ENCODE measurements at places on chromosomes 11 and 22.

DNA sequence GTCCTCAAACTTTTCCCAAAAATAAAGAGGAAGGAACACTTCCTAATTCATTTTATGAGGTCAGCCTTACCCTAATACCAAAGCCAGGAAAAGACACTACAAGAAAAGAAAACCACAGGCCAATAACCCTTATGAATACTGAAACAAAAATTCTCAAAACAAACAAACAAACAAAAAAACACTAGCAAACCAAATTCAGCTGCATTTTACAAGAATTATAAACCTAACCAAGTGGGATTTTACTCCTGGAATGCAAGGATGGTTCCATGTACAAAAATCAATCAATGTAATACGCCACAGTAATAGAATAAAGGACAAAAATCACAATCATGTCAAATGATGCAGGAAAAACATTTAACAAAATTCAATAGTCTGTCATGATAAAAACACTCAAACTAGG lies 13.3 kb downstream of the ARVCF start:
- DNase-seq = no peak

DNA sequence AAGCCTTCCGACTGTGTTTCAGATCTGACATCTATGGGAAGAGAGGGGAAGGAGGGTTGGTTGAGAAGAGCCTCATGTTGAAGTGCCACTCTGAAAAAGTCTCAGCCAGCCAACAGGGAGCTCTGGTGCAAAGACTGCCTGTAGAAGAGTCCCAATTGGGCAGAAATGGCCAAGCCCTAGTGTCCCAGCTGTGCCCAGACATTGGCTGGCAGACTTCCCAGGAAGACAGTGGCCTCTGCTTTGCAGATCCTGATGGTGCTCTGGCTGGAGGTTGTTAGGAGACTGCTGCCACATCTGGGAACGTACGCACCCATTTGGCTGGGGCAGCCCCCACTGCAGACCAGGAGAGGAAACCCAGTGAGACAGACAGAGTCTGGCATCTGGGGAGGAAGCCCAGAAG lies 3.2 kb upstream of the PLA2G3 start:
- no peak for DNase-seq

GRCh38 chr11:44267750-44268613 lies 42.0 kb downstream of the ALX4 start:
- no peak for DNase-seq

DNA sequence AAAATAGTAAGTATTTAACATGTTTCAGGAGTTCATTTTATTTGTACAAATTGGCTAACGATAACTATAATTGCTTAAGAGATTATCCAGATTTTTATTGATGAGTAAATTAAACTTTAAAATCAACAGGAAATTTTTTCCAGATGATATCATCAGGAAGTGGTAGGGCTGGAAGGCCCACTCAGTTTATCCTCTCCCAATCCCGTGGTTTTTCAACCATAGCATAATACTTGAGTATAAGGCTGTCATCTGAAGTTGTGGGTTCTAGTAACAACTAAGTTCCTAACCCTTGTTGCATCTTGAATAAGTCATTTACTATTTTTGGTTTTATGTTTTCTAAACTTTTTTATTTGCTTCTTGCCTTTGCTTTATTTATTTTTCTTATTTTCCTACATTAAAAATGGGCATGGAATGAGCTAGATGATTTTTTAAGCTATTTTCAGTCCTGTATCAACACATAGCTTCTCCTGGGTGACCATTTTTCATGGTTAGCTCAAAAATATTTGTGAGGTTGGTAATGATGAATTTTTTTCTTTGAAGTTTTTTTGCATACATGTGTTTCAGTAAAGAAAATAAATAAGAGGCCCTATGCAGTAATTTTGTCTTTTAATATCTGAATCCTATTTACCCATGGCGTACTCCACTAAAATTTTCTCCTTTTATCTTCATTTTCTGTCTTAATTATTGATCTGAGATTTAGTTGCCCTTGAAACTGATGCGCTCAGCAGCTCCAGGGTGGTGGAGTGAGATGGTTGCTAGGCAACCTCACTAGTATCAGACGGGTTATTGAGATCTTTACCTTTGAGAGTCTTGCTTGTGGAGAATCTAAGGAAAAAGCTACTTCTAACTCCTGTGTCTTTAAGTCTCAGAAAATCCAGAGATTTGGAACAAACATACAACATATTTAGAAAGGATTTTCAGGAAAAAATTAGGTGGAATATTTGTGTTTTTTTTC lies 452.0 kb upstream of the CCDC179 start:
- no peak for DNase-seq

- no peak for DNase-seq
Measured at GRCh38 chr22:28429711-28430110, 249.9 kb downstream of the TTC28 start.

- no peak for DNase-seq
Measured at GRCh38 chr11:33774736-33775466, 581 bp upstream of the FBXO3 start.

- DNase-seq = no peak
Measured at GRCh38 chr11:63869683-63870082, 30.8 kb downstream of the MARK2 start.

- no peak for DNase-seq
Measured at GRCh38 chr11:61195719-61196118, 7.6 kb upstream of the PGA3 start.

GRCh38 chr11:100827934-100828661 lies 141.0 kb downstream of the ARHGAP42 start:
- no peak for DNase-seq

GRCh38 chr11:18761741-18762140 lies 29.9 kb downstream of the PTPN5 start:
- DNase-seq = no peak

DNA sequence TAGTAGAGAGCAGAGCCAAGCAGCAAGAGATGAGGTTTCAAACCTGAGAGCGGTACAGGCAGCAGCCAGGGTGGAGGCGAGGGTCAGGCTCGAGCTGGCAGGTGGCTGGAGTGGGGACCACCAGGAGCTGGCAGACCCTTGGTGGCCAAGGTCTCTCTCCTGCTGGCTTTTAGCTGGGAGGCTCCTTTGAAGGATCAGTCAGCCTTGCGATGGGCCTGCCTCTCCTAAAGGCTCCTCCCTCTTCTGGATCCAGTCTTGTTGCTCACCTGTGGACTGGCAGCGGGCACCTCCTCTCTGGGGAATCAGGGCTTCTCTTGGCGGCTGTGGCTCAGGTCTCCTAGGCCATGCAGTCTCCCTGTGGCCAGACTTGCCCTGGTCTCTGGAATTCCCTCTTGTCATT lies 24.8 kb downstream of the TPST2 start:
- DNase-seq = no peak

DNA sequence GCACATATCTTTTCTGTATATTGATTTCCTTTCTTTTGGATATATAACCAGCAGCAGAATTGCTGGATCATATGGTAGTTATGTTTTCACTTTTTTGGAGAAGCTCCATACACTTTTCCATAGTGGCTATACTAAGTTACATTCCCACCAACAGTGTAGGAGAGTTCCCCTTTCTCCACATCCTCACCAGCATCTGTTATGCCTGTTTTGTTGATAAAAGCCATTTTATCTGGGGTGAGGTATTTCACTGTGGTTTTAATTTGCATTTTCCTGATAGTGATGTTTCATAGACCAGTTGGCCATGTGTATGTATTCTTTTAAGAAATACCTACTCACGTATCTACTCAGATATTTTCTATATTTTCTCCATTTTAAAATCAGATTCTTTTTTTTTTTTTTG lies 419.3 kb upstream of the FAT3 start:
- no peak for DNase-seq

DNA sequence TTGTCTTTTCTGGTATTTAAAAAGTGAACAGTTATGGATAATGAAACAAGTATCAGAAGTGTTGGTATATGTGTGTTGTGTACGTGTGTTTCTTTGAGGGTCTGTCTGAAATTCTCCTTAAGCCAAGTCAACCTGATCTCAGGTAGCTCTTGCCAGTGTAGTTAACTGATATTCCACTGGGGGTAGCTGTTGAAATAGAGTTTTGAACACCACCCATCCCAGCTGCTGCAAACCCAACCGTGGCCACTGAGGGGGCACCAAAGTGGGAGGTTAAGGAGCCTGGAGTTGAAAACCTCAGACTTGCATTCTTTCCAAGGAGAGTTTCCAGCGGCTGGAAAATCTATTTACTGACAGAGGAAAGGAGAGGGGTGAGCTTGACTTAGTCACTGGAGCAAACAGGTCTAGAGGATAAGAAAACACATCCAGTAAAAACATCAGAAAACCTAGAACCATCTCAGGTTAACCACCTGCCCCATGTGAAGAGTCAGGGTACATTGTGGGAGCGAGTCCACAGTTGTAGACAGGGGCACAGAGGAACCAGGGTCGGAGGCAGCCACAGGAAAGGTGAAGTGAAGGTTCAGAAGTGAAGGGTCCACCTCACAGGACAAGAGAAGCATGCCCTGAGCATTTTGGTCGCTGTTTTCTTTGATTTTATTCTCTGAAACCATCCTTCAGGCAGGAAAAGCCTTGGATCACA lies 8.8 kb upstream of the CUL5 start:
- no peak for DNase-seq

GRCh38 chr22:35192129-35192918 lies 65.0 kb upstream of the HMGXB4 start:
- no peak for DNase-seq

- no peak for DNase-seq
Measured at GRCh38 chr11:131691181-131692041, 321.0 kb downstream of the NTM start.

GRCh38 chr11:62689421-62690183 lies at the start of gene LRRN4CL:
Gene LRRN4CL, minus strand, starts transcription at chr11:62689530. Its CDS starts 1,022 bp downstream, at chr11:62688508.
- peak; percentile 93 for DNase-seq

DNA sequence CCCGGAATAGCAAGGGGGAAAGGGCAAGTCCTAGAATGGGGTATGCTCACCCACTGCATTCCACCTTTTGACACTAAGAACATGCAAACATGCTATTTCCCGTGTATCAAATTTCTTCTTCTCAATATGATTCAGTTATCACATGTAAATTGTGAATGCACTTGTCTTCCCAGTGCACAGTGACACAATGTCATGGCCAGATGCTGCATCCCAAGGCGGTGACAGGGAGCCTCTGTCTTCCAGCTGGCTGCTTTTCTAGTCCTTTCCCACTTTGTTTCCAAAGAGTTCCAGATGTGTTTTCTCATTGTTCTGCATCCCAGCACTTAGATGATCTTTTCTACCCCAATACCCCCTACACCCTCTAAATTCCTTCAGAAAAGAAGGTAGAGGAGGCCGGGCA lies 12.4 kb downstream of the SLC25A18 start:
- peak; percentile 71 for DNase-seq

DNA sequence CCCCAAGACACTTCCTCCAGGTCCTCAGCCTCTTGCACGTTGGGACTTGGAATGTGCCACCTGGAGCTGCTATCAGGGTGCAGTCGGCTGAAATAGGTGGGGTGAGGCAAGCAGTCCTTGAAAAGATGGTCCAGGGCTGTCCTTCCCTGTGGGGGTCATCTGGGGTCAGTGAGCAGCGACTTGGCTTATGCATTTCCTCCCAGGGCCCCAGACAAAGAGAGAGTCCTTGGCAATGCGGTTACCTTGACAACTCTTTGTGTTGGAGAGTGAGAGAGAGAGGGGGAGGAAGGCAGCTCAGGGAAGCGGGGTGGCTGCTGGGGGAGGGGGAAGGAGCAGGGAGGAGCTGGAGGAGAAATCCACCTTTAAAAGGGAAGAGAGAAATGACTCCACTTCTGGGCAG lies 93.8 kb downstream of the MIAT start:
- DNase-seq = no peak

GRCh38 chr11:111397034-111397433 lies 18.0 kb upstream of the POU2AF1 start:
- no peak for DNase-seq

- DNase-seq = no peak
Measured at GRCh38 chr22:39173787-39174497, 21.5 kb upstream of the CBX7 start.

DNA sequence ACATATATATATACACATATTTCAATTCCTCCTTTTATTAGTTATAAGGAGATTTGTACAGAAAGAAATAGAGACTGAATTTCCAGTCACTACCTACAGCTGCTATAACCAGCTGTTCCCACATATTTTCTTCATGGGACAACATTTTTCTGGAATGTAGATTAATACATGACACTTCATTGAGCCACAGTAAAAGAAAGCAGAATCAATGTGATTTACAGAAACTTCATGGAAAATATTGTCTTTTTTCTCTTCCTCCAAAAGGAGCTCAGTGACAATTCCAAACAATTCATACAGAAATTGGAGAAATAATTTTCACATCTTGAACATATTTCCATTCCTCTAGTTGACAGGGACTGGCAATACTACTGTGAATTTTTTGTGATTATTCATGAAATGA lies 249.2 kb downstream of the DLG2 start:
- DNase-seq = peak; percentile 24

DNA sequence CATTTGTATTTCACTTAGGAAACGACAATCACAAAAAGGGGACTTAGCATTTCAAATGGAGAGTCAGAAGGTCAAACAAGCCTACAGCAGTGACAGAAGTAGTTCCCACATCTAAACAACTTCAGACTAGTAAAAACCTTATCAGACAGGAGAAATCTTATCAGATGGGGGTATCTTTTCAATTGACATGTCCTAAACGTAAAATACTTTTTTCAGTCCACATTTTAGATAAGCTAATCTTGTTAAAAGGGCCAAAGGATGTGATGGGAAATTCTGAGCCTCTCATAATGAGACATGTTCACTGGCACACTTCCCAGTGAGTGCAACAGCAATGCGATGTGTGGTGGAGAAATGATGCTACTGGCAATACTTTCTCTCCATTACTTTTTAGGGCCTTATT lies 2.4 kb downstream of the MAPK1 start:
- peak; percentile 84 for DNase-seq

DNA sequence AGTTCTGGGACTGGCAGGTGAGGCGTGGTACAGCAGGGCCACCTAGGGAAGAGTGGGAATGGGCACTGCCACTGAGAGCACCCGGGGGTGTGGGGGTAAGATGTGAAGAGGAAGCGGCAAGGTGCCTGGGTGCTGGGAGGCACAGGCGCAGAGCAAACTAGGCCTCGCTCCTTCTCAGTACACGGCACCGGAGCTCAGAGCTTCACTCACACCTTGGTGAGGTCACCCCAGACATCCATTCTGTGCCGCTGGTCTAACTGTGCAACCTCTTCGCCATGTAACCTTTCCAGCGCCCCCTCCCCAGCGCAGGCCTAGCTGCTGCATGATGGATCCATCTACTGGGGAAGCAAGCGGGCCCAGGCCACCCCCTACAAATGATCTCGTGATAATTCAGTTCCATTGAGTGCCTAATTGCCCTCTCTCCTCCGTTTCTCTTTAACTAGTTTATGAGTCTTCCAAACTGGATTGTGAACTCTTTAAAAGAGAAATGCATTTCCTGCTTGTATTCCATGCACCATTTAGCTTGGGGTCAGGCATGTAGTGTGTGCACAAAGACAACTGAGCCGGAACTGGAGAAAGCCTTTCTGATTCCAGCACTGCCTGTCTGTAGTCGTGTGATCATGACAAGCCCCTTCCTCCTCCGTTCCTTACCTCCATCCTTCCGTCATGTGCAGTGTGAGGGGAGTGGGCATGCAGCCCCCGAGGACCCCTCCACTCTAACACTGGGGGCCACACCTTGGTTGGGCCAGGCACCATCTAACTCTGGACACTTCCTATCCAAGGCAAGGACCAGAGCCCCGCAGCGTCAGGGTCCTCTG lies 1475.2 kb downstream of the TBC1D22A start:
- DNase-seq = no peak

- DNase-seq = no peak
Measured at GRCh38 chr11:21615955-21616371, 576.9 kb upstream of the ANO5 start.

- peak; percentile 46 for DNase-seq
Measured at GRCh38 chr22:33923660-33924246, 3.5 kb upstream of the LARGE1 start.
